Foreskin melanocyte (primary cell): ENCODE measurements at places on chromosomes 7 and 10.

DNA sequence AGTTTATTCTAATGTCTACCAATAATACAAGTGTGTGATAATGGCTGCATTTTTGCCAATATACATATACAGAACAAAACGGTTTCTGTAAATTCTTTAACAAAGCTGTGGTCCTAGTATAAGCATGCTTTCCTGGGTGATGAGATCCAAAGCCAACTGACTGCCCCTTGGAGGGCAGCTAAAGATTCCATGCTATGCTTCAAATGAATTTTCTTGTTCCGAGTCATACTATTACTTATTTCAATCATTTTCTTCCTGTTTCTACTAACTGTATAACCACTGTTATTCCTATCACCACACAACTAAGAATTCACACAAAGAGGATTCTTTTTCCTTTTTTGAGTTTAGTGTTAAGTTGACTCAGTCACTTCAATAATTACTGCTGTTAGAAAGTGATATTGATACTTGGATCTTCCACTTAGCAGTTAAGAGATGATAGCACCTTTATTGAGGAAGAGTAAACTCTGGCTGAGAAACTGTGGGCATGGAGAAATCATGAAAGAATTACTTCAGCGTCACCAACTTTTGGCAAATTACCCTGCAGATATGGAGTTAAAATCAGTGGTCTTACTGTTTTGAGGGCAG, 197.5 kb downstream of the ARL4A start:
- no peak for DNase-seq

- DNase-seq = no peak
These were observed 71.1 kb upstream of the TFEC start for GRCh38 chr7:116101704-116102103.

GRCh38 chr7:115417662-115418061, 495.8 kb downstream of the MDFIC start:
- no peak for DNase-seq

GRCh38 chr7:26090927-26091519, 61.0 kb upstream of the NFE2L3 start:
- peak; percentile 43 for DNase-seq

DNA sequence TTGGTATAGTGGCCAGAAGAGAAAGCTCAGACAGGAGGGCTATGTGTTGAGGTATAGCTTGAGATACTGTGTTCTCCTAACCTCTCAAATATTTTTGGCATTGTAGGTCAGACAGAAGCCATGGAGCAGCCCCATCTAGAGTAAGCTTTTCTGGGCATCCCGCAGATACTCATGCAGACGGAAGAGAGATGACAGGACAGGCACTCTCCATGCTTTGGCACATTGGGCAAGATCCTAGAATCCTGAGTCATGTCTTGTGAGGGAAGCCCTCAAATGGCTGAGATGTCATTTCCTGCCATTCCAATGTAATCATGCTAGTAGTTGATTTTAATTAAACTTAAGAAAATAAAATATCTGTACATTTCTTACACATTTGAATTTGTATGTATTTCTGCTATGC, 16.8 kb upstream of the KIF20B start:
- DNase-seq = no peak

DNA sequence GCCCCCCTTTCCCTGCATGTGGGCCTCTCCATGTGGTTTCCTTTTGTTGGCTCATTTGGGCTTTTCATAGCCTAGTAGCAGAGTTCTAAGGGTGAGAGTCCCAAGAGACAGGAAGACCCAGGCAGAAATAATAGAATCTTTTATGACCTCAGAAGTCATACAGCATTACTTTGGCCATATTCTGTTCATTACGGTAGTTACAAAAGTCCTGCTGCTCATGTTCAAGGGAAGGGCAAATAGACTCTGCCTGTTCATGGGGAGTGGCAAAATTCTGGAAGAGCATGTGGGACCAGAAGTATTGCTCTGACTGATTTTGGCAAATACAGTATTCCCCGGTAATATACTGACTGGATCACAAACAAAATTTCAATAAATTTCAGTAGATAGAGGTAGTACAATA, 910.3 kb downstream of the LRMDA start:
- DNase-seq = no peak

GRCh38 chr10:124347956-124348355, 70.8 kb downstream of the OAT start:
- no peak for DNase-seq

DNA sequence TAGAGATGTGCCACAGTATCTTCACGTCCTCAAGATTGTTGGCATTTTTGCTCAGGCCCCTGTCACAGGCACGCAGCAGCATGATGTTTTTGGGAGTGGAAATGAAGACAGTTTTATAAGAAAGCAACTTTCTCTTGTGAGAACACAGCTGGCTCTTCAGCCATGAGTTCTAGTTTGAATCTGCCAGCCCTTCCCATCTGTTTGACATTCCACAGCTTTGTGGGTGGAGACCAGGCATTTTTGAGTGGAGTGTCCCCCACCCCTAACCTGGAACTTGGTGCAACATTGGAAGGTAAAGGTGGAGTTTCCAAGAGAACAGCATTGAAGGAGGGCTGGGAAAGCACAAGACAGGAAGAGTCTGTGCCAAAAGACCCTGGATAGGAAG, 253.1 kb upstream of the IGFBP3 start:
- DNase-seq = no peak

DNA sequence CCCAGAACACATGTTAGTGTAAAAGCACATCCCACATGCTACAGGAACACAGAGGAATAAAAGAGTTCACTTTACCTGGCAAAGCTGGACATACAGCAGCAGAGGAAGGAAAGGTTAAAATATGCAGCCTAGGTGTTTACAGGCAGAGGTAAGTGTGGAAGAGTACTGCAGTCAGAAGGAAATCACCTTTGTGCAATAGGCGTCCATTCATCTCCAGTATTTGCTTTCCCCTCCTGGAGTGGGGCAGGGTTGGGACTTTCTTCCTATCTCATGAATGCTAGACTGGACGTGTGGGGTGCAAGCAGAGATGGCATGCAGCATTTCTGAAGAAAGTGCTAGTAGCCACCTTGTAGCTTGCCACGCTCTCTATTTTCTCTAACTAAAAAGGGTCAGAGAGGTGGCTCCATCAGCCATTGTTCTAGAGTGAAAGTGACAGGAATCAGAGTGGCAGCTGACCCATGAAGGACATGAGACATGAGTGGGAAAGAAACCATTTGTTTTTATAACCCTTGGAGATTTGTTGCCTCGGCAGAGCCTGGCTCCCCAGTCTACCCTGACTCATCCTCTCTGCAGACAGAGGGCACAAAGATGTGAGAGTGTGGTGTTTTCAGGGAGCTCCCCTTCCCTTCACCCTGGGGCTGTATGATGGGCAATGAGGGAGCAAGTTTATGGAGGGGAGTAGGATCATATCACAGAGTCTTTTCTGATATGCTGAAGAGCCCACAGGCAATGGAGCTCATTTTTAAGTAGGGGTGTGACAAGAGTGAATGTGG, 101.2 kb upstream of the SEC61G start:
- no peak for DNase-seq

- no peak for DNase-seq
These were observed 197.1 kb downstream of the SUGCT start for GRCh38 chr7:40331915-40332314.

DNA sequence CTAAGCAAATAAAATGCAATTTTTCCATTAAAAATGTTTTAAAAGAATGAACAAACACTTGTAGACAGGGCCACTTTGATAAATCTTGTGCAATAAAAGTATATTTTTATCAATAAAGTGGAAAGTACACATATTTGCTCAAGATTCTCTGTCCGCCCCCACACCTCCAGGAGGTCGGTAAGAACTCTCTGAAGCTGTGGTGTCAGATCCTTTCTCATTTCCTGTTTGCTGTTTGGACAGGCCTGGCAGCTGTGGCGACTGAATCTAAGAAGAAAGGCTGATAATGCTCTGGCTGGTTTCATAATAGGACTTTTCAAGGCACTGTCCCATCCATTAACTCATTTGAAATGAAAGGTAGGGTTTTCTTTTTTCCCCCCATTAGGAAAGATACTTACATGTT, 15.3 kb upstream of the ASB4 start:
- DNase-seq = no peak

DNA sequence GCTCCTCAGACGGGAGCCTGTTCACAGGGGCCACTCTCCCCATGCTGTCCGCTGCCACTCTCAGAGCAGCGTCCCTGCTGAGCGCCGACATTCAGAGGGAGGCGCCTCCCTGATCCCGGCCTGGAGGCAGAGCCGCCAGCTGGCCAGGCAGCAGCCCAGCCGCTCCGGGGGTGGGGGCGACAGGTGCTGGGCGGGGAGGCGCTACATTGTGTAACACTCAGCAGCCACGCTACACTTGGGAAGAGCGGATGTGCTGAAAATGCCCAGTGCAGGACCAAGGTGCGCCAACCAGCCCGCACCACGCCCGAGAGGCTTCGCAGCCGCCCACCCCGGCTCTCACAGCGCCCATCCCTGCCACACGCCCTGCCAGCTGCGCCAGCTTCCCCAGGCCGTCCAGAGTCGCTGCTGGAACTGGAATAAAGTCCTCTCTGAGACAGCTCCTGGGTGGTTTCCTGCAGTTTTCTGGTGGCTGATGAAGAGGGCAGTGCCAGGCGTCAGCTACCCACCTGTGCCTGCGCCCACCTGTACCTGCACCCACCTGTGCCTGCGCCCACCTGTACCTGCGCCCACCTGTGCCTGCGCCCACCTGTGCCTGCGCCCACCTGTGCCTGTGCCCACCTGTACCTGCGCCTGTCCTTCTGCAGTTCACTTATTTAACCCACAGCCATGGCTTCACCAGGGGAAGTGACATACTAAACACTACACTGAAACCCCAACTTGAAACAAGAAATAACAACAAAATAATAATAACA, 25.7 kb downstream of the STK32C start:
- no peak for DNase-seq

GRCh38 chr7:35390146-35390545, 136.2 kb upstream of the TBX20 start:
- no peak for DNase-seq

GRCh38 chr7:27961255-27961654, 219.3 kb downstream of the JAZF1 start:
- DNase-seq = peak; percentile 53

GRCh38 chr7:30656006-30656957, 26.0 kb downstream of the CRHR2 start:
- DNase-seq = no peak

DNA sequence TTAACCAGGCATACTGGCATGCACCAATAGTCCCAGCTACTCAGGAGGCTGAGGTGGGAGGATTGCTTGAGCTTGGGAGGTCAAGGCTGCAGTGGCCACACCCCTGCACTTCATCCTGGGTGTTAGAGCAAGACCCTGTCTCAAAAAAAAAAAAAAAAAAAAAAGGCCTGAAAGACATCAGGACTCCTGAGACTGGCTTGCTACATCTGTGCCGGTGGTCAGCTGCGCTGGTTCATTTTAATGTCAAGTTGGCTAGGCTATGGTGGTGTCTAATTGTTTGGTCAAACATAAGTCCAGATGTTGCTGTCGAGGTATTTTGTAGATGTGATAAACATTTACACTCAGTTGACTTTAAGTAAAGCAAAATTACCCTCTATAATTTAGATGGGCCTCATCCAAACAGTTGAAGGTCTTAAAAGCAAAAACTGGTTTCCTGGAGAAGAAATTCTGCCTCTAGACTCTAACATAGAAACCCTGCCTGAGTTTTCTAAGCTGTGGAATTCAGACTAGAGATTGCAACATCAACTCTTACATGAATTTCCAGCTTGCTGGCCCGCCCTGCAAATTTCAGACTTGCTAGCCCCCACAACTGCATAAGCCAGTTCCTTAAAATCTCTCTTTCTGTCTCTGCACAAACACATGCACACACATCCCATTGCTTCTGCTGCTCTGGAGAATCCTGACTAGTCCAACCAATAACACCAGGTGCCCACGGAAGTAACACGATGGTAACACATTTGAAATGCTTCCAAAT, 18.2 kb downstream of the MYOF start:
- no peak for DNase-seq

- peak; percentile 90 for DNase-seq
These were observed 34.3 kb downstream of the ABLIM1 start for GRCh38 chr10:114623661-114624294.

DNA sequence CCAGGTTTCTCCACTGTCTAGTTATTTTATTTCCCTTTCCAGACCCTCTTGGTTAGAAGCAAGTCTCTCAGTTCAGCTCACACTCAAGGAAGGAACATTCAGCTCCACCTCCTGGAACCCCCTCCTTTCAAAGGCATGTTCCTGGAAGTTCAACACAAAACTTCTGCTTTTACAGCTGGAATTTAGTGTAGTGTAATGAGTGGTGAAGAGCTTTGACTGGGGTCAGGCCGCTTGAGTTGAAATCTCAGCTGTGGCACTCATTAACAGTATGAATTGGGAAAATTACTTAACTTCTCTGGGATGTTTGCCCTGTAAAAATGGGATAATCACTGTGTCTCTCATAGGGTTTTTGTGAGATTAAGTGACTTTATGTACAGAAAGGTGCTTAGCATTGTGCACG, 91.7 kb downstream of the TMEM178B start:
- no peak for DNase-seq

- DNase-seq = no peak
These were observed 98.1 kb upstream of the AGBL3 start for GRCh38 chr7:134888141-134888740.

GRCh38 chr10:35417795-35418194, 81.5 kb downstream of the CCNY start:
- no peak for DNase-seq

GRCh38 chr7:40658729-40659128, 523.9 kb downstream of the SUGCT start:
- peak; percentile 73 for DNase-seq

DNA sequence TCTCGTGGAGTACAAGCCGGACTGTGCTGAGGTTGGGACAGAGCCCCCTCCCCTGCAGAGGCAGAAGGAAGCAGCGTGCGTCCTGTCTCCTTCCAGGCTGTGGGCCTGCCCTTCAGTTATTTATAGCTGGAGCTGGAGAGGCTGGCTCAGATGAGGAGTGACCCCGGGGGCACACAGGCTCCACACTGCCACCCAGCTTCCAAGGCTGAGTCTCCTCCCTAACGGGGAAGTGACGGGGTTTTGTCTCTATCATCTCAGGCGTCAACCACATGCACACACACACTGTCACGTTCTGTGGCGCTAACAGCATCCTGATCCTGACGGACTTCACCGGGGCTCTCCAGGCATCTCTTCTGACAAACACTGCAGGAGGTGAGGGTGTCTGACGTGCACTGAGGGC, 25.4 kb downstream of the AMZ1 start:
- DNase-seq = no peak

DNA sequence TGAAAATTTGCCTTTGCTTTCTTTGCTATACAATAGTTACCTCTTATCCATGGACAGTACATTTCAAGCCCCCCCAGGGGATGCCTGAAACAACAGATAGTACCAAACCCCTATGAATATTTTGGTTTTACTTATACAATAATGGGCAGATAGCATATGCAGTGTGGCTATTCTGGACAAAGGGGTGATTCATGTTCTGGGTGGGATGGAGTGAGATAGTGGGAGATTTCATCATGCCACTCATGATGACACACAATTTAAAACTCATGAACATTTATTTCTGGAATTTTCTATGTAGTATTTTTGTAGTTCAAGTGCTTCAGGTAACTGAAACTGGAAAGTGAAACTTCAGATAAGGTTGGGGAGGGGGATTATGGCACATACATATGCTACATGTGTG, 12.0 kb downstream of the STARD3NL start:
- no peak for DNase-seq
